Activated naive CD4-positive, alpha-beta T cell treated with anti-CD3 and anti-CD28 coated beads, Interleukin-2, amount 50 U/mL, for 16 hours (primary cell): ENCODE measurements at places on chromosomes 3 and 15.
A peak's percentile ranks its signal among the peaks of the same experiment; 100 is the strongest.

DNA sequence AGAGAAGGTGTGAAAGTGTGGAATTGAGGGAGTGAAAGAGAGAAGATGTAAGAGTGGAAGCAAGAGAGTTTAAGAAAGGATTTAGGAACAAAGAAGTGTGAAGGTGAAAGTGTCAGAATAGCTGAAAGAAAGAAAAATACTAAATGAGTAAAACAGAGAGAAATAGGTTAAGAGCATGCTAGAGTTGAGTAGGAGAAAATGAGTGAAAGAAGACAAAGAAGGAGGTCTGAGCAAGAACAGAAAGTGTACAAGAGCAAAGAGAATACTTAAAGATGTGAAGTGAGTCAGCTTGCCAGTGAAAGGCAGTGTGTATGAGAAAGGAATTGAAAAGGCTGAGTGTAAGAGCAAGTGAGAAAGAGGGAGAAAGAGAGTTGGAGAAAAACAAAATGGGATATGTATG lies 348.8 kb upstream of the BCHE start:
- no peak for DNase-seq

DNA sequence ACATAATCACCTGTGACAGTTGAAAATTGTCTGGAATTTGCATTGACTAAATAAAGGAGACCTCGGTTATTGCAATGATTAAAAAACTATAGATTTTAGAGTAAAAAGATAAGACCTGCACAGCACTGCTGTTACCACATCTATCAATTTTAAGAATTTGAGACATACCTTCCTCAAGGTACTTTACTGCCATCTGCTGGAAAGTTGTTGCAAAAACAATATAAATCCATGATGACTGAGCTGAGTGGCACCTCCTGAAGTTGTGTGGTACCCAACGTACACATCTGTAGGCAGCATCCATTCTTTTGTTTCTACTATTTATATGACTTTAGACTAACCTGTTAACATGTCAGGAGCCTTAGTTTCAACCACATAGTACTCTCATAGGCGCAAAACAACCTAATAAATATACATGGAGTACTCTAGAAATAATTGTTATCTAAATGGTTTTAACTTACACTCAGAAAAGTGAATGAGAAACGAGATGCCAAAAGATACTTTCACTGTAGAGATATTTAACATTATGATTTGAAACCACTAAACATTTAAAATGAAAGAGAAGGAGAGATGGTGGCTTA lies 106.7 kb downstream of the GHSR start:
- no peak for DNase-seq

DNA sequence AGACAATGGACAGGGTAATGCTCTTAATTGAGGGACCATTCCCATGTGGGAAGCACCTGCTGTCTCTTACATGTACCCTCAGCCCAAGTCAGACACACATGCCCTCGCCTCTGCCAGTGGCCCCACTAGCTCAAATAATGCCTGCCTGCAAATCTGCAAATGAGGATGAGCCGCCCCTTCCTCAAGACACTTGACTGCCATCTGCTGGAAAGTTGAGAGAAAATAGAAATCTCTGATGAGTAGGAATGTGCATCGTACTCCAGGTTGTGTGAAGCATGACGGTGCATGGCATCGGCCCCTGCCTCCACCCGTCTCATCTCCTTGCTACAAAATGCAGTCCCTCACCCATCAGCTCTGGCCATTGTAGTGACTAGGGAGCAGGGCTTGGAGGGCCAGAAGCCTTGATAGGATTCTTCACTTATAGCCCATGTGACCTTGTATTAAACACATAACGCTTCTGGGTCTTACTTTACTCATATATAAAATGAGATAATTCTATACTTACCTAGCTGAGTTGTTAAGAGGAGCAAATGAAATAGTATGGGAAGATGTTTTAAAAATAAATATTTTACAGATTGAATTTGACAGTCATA lies 6.3 kb upstream of the SCN5A start:
- no peak for DNase-seq

DNA sequence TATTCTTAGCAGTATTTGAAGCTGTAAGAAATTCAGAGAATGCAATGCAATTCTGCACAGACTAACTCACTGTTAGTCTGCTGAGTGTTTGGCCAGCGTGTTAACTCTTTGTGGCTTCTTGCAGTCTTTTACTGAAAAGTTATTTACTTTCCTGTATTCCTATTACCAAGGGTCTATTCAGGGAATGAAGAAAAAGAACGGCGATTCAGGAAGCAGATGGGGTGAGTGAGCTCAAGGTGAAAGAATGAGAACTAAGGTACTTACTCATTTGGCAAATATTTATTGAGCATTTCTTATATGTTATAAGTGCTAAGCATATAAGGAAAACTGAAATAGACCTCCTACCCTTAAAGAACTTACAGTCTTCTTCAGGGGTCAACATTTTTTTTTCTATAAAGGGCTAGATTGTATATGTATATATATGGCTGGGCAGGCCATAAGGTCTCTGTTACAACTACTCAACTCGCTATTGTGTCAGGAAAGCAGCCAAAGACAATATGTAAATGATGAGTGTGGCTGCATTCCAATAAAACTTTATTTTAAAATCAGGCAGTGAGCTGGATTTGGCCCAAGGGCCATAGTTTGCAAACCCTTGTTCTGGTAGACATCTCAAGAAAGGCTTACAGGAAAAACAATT lies 271.9 kb upstream of the GADL1 start:
- no peak for DNase-seq

- DNase-seq: no peak
Observed at GRCh38 chr15:64112073-64112772, 16.4 kb downstream of the SNX1 start.

- DNase-seq: no peak
Observed at GRCh38 chr15:73442421-73442820, 543 bp upstream of the REC114 start.

- DNase-seq: no peak
Observed at GRCh38 chr3:34258271-34258998, 460.0 kb downstream of the PDCD6IP start.

- DNase-seq: no peak
Observed at GRCh38 chr3:59866076-59866475, 816.3 kb upstream of the CFAP20DC start.

GRCh38 chr3:69313251-69313650 lies 72.6 kb downstream of the FRMD4B start:
- DNase-seq: no peak

GRCh38 chr3:121698476-121698875 lies 37.8 kb upstream of the HCLS1 start:
- DNase-seq: no peak

DNA sequence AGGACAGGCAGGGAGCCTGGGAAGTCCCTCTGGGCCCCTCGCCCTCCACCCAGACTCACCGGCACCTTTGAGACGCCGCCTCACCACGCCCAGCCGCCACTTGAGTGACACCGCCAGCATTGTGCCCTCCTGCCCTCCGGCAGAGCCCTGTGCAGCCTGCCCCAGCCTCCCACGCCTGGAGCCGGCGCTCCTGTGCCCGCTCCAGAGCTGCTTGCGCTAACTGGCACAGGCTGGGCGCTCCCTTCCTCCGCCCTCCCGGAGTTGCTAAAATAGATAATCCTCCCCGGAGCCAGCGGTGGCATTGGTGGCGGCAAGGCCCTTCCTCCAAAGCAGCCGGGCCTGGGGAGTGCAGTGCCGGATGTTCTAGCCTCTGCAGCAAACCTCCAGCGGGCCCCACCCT lies 15.7 kb upstream of the GRIP2 start:
- DNase-seq: no peak

DNA sequence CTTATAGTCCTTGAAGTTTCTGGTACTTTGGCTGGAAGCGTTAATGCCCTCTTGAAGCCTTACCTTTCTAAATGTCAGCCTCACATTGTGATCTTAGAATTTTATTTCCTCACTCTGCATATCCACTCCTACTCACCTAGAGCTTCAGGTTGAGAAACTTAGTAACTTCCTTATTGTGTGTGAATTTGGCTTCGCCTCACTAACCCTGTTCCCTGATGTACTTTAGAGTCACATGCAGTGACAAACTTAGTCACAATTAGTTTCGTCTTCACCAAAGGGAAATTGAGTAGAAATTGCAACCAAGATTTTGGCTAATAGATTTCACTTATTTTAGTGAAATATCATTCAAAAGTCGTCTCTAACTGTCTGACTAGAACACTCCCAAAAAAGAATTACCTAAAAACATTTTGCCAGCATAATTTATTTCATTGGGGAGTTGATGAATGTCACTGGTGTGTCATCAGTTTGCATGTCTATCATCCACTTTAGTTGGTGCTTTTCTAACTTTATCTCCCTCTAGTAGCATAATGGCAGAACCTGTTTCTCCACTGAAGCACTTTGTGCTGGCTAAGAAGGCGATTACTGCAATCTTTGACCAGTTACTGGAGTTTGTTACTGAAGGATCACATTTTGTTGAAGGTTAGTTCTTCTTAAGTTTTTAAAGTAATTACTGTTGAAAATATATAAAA lies 960 bp downstream of the MFN1 start:
- no peak for DNase-seq

DNA sequence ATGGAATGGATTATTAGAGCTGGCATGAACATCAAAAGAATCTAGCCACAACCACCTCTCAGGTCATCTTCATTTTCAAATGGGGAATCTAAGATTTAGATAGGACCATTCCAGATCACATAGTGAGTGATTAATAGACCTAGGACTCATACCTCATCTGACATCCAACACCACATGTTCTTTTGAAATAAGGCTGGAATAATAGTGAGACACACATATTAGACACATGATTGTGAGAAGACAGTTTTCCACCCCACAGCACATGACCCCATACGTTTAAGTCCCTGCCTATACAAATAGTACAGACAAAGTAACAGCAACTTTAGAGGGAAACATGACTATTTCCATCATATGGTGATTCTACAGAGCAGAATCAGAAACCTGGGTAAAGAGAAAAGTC lies 344.7 kb upstream of the TPRG1 start:
- DNase-seq: no peak

GRCh38 chr3:64111872-64112271 lies 88.6 kb upstream of the PSMD6 start:
- DNase-seq: no peak

DNA sequence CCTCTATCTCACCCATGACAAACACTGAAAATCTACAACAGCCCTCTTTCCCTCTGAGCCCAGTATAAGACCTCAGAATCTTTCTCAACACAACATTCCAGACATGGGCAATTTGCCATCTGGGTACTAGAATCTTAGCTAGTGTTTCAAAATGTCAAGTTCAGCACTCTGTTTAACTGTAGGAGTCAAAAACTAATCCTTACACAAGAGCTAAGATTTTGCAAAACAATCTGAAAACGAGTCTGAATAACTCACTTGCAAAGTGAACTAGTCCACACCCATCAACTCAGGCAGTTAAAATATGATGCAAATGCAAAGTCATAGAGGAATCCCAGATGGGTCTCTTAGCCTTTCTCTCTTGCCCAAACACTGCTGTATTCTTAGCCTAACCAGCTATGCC lies 67.8 kb downstream of the GPR176 start:
- DNase-seq: no peak

- DNase-seq: no peak
Observed at GRCh38 chr3:149085828-149086231, 503 bp downstream of the HLTF start.

DNA sequence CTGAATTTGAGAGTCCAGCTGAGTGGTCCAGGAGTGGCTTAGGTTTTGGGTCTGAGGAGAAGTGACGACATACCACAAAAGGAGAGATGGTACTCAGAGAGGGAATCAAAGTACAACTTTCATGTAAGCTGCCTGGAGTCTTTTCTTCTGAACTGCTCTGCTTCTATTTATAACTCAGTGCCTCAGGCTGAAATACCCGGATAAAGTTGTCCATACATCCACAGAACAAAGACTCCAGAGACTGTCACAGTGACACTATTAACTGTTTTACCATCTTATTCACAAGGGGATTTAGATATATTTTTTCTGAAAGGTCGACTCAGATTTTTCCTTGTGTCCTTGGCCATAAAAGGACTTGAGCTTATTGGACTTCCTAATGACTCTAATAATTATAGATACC lies 264.3 kb upstream of the DNAJC19 start:
- DNase-seq: no peak

DNA sequence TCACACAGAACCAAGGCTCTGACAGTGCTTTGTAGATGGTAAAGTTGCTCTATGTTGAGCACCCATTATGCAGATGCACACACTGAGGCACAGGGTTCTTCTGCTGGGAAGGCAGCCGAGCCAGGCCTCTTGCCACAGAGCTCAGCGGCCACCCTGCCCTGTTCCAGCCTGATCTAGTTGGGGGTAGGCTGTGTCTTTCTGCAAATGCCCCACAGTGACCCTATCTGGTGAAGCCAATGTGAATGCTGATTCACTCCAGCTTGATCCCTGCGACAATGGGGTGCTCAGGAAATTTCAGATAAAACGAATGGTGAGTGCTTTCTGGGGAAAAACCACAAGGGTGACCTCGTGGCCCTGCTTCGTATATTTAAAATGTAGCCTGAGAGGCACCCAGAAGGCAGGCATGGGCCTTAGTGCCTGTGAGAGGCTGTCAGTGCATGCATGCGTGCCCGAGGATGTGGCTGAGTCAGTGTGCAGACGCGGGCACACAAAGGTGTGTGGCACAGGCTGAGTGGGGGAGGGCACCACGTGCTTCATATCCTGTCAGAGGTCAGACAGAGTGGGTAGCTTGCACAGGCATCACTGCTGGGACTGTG lies 85.7 kb downstream of the ATP2B2 start:
- peak; percentile 38 for DNase-seq

DNA sequence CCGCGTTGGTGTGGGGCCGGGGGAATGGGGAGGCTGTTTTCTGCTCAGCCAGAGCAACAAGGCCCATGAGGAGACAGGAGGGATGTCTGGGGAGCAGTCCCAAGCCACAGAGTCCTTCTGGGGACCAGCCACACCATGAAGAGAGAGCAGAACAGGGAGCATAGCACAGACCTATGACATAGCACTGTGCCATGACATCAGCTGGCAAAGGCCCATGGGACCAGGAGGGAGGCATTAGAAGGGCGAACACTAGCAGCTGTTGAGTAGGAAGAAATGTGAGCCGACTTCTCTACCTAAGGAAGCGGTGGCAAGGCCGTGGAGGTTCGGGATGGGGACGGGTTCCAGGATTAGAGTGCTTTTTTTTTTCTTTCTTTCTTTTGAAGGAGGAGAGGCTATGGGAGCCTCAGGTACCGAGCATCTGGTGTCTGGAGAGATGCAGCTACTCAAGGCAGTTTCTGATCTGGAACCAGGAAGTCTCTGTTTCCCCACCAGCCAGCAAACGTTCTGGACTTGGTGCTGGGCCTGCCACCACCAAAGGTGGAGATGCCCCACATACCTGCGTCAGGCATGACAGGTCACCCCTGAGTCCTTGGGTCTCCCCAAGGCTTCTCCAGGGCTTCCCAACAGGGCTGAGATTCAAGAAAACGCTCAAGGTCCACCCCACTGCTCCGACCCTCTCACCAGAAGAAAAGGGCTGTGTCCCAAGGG lies 77.3 kb upstream of the CGNL1 start:
- no peak for DNase-seq

DNA sequence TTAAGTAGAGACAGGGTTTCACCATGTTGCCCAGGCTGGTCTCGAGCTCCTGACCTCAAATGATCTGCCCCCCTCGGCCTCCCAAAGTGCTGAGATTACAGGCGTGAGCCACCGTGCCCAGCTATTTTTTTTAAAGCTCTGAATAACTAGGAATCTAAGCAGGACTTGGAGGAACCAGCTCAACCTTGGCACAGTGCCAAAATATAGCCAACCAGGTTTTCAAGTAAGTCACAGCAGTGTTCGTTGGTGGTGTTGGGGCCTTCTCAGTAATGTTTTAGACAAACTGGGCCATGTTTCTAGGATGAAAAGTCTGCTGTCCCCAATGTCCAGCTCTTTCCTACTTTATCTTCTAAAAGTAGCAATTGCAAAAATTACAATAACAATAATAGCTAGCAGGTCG lies 6.4 kb upstream of the ADAM10 start:
- DNase-seq: no peak
